T-helper 17 cell (primary cell): ENCODE measurements at places on chromosomes 7 and 10.

DNA sequence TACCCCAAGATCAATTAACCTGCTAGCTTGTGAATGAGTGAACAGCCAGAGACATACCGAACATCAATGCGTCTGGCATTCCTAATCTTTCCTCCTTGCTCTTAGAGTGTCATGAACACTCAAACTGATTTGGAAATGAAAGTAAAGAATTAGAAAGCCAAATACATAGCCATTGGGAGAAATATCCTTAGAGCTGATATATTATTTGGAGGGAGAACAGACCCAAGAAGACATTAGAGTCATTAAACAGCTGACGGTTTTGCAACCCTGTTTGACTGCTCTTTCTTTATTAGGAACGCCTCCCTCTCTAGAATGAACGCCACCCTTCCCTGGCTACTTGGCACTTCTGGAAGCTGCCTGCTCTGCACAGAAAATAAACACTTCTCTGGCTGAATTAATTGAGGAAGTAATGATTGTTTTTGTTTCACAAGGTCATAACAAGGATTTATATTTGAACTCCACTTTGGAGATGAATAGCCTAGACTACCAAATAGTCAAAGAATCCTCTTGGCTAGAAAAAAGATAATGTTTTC lies 42.8 kb downstream of the CTTNBP2 start:
- DNase-seq = no peak

GRCh38 chr10:25072786-25073185 lies 56.4 kb downstream of the THNSL1 start:
- no peak for DNase-seq

- DNase-seq = no peak
Observed at GRCh38 chr7:100457033-100457432, 7.0 kb downstream of the SPACDR start.

GRCh38 chr10:23472181-23472580 lies 33.3 kb downstream of the OTUD1 start:
- DNase-seq = no peak

DNA sequence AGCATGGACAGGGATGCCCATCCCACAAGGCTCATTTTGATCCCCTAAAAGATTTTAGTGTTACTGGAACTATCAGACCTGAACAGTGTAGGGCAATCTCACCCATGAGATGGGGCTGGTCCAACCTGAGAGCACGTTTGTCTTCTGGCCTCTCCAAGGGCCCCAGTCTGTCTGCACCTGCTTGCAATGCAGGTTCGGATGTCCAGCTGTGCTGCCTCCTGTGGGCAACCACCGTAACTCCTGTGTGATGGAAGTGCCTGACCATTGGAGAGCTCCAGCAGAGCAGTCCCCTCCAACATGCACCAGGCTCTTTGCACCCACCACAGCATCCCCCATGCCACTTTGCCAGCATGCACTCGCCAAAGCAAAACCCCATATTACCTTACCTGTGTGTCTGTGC lies 290.1 kb upstream of the KCND2 start:
- no peak for DNase-seq

GRCh38 chr10:72812753-72813430 lies 80.6 kb upstream of the OIT3 start:
- DNase-seq = no peak

GRCh38 chr7:55532150-55532917 lies 40.0 kb downstream of the VOPP1 start:
- DNase-seq = no peak

GRCh38 chr10:77925410-77925794 lies 1.2 kb downstream of the DLG5 start:
- DNase-seq = no peak

DNA sequence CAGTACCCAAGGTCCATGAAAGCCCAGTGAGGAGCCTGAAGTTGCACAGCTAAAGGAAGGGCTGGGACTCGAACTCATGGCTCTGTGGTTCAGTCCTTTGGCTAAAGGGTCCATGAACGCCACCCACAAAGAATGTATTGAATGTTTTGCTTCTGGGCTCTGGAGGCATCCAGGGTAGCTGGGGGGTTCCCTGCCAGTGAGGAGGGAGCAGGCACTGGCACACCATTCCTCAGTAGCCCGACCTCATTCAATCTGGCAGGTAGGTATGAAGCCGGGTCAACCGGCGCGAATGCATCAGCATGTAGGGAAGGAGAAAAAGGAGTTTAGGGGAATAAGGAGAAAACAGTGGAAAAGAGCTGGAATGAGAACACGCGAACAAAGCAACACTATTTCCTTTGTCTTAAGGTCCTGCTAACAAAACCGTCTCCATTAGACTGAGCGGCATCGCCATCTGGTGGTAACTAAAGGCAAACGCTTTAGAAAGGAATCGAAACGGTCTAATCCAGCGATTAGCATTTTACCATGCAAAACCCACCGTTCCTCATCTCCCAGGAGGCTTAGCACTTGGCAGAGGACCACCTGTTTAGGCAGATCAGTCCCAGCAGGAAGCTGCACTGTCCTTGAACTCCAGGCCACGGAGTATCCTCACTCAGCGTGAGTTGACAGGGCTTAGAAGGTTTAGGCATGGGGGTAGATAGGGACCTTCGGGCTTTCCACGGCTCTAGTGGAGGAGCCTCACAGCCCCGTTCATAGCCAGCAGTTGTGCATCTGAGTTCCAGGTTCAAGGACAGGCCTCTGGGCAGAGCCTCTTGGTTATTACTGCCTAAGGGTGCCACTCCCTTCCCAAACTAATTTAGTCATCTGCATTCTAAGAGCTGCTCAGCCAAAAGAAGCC lies 122.8 kb downstream of the UBE2H start:
- peak; percentile 32 for DNase-seq

DNA sequence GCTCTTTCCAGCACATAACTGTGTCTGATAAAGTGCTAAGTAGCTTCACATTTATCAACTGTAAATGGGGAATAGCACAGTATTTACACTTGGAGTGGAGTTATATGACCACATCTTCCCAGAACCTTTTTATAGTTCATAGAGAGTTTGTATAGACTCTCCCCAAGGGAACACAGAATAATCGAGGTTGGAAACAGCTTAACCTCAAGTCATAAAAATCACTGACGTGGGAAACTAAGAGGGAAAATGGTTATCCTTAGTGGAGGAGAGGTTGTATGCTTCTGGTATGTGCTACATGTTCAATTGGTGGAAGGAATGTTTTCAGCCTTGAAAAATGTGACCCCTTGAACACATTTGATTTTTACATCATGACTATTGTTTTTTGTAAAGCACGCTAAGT lies 167.9 kb upstream of the KIAA1217 start:
- DNase-seq = no peak

DNA sequence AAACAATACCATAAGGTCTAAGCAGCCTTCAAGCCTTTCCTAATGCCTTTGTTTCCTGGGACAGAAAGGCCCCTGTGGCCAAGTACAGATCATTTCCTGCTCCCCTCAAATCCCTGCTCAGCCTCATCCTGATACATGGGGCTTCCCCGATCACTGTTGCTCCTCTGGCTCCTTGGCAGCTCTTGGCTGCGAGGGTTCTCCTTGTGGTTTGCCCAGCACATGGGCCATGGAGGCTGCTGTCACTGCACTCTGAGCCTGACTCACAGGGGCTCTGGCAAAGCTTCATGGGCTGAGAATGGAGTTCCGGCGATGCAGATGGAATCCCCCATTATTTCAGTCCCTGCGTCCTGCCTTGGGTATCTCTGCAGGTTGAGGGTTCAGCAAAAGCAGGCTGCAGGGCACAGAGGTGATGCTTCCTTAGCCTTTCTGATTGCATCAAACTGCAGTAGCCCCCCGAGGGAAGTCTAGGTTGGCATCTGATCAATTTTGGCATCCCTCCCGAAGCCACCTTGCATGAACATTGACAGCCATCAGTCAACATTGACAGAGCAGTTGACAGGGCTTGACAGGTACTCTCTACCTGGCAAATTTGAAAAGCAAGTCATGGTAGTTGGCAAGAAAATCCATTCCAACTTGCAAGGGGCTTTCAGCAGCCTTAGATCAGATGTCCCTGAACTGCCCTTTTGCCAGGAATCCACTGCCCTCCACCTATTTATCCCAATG lies 168.6 kb downstream of the GFRA1 start:
- DNase-seq = no peak

DNA sequence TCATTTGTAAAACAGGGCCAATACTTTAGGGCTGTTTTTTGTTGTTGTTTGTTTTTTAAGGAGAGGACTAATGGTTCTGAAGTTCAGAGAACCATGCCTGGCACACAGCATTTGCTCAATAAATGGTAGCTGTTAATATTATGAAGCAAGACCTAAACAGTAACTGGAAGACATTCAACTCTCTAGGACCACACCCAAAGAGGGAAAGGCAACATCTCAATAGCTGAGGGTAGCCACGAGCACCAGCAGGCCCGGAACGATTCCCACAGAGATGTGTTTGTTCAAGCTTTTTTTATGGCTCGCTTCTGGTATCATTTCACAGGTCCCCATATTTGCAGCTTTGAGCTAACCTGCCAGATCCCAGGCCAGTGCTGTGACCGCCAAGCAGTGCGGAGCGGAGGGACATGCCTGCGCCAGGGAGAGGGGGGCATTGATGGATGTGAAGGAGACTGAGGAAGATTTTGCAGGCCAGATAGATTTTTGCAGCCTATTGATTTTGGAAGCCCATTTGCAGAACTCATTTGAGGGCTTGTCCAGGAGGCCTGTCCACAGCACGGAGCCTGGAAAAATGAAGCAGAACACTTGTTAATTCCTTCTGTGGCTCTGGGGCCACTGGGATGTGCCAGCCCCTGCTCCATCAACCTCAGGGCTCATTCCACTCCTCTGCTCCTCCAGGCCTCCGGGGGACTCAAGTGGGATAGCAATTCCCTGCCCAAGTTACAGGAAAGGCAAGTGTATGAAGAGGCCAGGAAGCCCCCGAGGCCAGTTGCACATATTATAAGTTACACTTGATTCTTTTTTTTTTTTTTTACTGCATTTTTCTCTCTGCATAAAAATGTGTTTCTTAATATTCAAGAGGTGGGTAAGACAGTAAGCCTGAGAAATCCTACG lies 57.3 kb upstream of the FGFR2 start:
- DNase-seq = no peak

DNA sequence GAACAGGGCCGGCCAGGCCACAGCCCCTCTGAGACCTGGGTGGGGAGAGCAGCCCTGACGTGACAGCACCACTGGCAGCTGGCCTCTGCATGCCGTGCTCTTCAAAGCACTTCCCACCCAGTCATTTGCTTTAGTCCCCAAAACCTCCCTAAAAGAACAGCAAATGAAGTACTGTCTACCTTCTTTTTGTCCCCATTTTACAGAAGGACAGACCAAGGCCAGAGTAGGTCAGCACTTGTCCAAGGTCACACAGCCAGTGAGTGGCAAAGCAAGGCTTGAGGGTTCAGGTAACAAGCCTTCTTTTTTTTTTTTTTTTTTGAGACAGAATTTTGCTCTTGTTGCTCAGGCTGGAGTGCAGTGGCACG lies 15.1 kb downstream of the ATP6V1F start:
- DNase-seq = no peak

DNA sequence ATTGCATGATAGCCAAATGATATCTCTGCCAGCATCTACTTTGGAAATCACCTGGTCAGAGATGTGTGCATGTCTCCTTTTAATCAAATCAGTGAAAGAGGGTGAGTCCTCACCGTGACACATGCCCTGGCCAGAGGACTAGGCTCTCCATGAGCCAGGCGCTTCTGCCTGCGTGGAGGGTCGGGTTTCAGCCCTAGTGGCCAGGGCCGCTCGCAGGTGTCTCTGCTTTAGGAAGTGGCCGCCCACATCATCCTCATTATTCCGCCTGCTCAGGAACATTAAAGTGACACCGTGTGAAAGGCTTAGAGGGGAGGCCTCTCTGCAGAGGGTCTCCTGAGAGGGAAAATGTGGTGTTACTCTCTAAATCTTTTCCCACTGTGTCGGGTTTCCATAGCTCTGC lies 173.6 kb upstream of the PRKCQ start:
- DNase-seq = no peak

DNA sequence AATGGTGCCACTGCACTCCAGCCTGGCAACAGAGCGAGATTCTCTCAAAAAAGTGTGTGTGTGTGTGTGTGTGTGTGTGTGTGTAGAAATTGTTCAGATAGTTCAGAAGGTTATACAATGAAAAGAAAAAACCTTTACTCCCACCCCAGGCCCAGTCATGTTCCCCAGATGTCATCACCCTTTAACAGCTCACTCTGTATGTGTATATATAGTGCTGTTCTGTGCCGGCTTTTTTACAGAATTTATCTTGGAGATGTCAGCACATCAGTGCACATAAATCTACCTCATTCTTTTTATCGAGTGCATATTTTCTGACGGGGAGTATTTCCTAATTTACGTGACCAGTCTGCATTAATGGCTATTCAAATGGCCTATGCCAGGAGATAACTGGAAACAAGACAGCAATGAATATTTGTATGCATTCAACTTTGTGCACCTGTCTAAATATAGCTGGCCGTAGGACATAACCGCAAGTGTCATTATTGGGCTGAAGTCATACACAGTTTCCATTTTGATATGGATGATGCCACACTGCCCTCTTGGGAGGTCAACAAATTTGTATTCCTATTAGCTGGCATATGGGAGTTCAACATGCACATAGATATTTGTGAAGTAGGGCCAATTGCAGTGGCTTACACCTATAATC lies 11.7 kb downstream of the NIPSNAP2 start:
- DNase-seq = no peak

GRCh38 chr7:3033136-3033535 lies 10.5 kb downstream of the CARD11 start:
- DNase-seq = no peak

DNA sequence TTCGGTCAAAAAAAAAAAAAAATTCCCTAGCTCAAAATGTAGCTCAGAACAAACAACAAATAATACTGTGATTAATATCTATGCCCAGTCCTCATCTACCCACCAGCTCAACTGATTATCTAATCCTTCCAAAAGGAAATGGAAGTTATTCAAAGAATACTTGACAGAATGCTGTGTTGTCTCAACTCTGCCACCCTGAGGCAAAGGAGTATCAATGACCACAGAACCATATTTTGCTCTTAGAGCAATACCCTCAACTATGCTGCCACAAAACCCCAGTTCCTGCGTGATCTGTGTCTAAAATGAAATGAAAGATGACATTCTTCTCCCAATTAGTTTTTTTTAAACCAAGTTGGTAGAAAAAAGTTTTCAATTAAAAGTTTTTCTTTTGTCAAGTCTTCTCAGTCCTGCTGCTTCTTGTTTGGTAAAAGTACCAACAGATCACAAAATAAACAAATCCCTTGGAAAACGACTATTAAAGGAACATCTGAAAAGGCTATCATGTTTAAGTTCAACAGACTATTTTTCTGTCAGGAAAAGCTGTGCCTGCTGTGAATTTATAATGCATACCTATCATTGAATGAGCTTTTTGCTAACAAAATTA lies 21.6 kb downstream of the RBM28 start:
- no peak for DNase-seq

GRCh38 chr7:139813151-139813550 lies 15.9 kb upstream of the TBXAS1 start:
- DNase-seq = no peak

- no peak for DNase-seq
Observed at GRCh38 chr7:144384555-144385245, 18.8 kb downstream of the NOBOX start.

- DNase-seq = no peak
Observed at GRCh38 chr10:114501650-114502049, 97.3 kb upstream of the AFAP1L2 start.

DNA sequence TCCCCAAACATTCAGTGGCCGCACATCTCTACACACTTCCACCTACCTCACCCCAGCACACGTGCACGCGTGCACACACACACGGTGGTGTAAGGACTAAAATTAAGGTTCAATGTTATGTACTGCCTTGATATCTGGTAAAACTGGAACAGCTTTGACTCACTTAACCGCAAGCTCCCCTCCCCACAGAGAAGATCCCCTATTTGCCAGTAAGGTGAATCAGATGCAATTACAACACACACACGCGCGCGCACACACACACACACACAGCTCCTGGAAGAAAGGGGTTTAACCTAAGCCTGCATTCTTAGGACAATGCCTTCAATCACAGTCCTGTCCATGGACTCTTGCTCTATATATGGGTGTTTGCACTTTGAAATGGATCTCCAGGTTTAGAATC lies 25.5 kb upstream of the VPS41 start:
- DNase-seq = no peak
